ENCODE measurements at places on chromosomes 7 and 10.
A peak's percentile ranks its signal among the peaks of the same experiment; 100 is the strongest.

- no peak for DNase-seq
These were observed 75.1 kb downstream of the ANKRD61 start for GRCh38 chr7:6106140-6106904.

- no peak for DNase-seq
These were observed 38.9 kb upstream of the SP8 start for GRCh38 chr7:20825555-20825954.

- DNase-seq: no peak
These were observed 165.0 kb upstream of the GPR26 start for GRCh38 chr10:123501148-123501547.

DNA sequence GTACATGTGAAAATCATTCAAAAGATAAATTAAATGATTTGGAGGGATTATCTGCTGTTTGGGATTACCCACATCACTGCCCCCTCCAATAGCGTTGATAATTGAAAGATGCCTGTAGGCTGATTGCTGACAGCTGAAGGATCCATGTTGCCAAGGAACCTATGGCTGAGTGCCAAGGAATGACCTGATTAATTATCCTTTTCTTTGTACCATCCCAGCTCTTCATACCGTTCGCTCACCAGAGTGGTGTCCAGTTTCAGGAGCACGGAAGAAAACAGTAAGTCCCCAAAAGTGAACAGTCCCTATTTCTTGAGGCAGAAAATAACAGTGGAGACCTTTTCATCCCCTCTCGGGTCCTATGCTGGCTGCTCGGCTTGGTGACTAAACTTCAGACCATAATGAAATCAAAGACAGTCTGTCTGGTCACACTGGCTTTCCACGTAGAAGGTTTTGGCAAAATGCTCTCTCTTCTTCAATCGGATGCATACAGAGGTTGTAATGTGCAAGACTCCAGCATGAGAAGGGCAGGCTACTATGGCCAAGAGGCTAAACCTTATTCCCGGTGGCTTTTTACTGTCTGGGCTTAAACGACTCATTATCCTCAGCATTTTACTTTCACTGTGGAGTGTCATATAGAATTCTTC, 108.8 kb downstream of the SPAG6 start:
- no peak for DNase-seq

GRCh38 chr7:36986948-36987724, 262.8 kb upstream of the AOAH start:
- peak; percentile 59 for DNase-seq

DNA sequence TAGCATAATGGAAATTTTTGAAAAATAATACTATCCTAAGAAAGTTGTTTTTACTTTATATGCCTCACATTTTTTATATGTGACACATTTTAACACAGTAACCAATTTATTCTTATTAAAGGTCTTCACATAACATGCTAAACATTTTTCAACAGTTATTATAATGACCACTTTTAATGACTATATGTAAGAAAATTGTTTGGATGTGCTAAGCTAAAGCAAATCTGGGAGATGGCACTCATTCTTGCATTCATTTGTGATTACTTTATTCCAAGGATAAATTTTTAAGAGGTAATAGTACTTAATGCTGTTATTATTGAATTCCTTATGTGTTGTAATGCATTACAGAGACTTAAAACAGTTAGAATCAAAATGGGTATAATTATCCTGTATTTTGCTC, 88.1 kb downstream of the ANKIB1 start:
- no peak for DNase-seq
